Purkinje cell (primary cell): ENCODE measurements at places on chromosomes 2 and 18. TPM values are rescaled to one million over a fixed set of nuclear protein-coding genes. Genes with fewer than 3 reads are reported as not detected.

The APOB gene
- 0.05 TPM in 1 of 2 replicates, not detected in the other for polyA plus RNA-seq

The GAREM2 gene
- polyA plus RNA-seq = 1.2 and 1.6 TPM in 2 replicates

The PID1 gene
- 2.9 and 10.3 TPM in 2 replicates for polyA plus RNA-seq

The ABCG8 gene
- polyA plus RNA-seq = 1.1 TPM in 1 of 2 replicates, not detected in the other

The COLEC12 gene
- 1.6 and 3.2 TPM in 2 replicates for polyA plus RNA-seq

The ITM2C gene
- 9.2 and 40.8 TPM in 2 replicates for polyA plus RNA-seq

The PPP4R3B gene
- polyA plus RNA-seq = 17.4 and 26.1 TPM in 2 replicates

The ALPI gene
- not detected in 2 replicates for polyA plus RNA-seq

The HOXD3 gene
- polyA plus RNA-seq = not detected in 2 replicates

The NDC80 gene
- 0.39 TPM in 1 of 2 replicates, not detected in the other for polyA plus RNA-seq

The RFTN2 gene
- 13.5 and 21.6 TPM in 2 replicates for polyA plus RNA-seq

The ANKRD62 gene
- polyA plus RNA-seq = not detected in 2 replicates

The NFE2L2 gene
- 24.9 and 29.8 TPM in 2 replicates for polyA plus RNA-seq

The EML6 gene
- 7.3 and 17.7 TPM in 2 replicates for polyA plus RNA-seq
